ENCODE measurements at places on chromosomes 12 and 14.

DNA sequence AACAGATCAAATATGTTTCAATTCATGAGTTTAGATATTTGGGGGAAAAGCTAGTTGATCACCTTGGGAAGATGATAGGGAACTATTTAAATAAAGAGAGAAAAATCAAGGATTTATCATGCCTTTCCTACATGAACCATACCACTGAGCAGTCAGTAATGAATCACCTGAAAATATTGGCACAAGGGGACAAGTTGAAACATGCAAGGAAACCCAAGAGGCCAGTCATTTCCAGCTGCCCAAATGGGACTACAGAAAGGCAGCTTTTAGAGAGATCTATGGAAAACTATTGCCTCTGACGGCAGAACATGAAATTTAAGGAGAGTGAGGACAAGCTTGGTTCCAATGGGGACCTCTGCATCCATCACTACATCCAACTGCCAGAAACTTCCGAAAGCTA is 14.1 kb upstream of the ETV6 start:
- DNase-seq = no peak

DNA sequence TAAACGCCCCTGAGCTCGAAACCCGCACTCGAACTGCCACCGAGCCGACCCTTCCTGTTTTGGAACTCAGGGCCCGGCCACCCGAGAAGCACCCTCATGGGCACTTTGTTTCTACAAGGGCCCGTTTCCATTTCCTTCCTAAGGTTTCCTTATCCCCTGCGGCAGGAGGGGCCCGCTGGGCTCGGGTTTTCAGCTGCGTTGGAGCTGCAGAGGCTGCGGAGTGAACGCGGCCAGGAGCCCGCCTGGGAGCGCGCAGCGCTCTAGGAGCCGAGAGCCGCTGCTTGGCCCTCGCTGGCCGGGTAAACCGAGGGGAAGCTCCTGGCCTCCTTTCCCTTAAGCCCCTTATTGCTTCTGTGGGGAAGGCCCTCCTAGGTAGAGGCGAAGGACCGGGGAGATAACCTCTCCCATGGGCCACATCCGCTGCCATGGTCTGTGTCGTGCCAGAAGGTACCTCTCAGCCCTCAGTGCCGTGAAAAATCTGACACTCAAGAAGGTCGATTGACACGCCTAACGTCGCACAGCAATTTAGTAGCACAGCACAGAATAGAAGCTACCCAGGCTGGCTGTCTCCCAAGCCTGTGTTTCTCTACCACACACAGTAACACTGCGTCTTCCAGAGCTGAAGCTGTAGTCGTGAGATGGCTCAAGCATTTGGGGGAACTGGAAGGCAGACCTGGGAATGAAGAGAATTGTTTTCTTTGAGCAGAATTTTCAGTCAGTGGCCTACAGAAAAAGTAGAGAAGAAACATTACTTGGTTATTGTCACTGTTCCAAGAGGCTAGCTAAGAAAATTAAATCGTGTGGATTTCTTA is 12.9 kb upstream of the CALM1 start:
- peak; percentile 59 for DNase-seq

DNA sequence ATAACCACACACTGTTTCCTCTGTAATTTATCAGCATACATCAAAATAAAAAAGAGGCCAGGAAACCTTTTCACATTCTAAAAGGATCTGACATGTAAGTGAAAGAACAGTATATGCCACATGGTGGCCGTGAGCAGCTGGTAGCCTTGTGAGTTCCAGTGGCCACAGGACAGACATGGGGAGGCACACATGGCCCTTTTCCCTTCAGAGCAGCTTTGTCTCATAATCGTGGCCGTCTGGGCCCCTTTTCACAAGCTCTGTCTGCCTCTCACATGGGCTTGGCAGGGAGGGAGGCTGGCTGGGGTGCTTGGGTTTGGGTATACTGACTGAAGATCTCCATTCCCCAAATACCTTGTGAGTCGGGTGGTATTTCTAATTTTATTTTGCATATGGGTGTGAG is 1.5 kb upstream of the ZDHHC22 start:
- no peak for DNase-seq

DNA sequence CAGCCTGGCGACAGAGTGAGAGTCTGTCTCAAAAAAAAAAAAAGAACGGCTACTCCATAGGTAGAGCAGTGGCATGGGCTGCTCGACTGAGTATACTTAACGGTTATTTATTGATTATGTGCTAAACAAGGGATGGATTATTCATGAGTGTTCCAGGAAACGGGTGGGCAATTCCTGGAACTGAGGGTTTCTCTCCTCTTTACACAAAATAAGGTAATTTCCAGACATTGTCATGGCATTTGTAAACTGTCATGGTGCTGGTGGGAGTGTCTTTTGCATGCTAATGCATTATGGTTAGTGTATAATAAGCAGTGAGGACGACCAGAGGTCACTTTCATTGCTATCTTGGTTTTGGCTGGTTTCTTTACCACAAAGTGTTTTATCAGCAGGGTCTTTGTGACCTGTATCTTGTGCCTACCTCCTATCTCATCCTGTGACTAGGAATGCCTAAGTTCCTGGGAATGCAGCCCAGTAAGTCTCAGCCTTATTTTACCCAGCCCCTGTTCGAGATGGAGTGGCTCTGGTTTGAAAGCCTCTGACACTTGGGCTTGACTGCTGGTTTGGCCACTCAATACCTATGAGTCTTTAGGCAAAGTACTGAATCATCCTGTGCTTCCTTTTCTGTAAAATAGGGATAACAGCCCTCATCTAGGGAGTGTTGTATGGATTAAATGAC is 3.2 kb downstream of the DGLUCY start:
- DNase-seq = no peak

GRCh38 chr12:115956236-115956635 is 321.3 kb downstream of the MED13L start:
- peak; percentile 76 for DNase-seq

- DNase-seq = no peak
These were observed 163.7 kb upstream of the NOVA1 start for GRCh38 chr14:26761532-26761931.
